GM12892 (cell line): ENCODE measurements at places on chromosomes 2 and 18.

GRCh38 chr2:40480073-40480472 lies 28.2 kb upstream of the SLC8A1 start:
- DNase-seq = no peak

GRCh38 chr2:83305758-83306378 lies 1153.2 kb downstream of the SUCLG1 start:
- no peak for DNase-seq

GRCh38 chr2:181420259-181421130 lies 36.7 kb upstream of the ITGA4 start:
- no peak for DNase-seq

GRCh38 chr2:236928380-236929037 lies 157.2 kb upstream of the COPS8 start:
- no peak for DNase-seq

DNA sequence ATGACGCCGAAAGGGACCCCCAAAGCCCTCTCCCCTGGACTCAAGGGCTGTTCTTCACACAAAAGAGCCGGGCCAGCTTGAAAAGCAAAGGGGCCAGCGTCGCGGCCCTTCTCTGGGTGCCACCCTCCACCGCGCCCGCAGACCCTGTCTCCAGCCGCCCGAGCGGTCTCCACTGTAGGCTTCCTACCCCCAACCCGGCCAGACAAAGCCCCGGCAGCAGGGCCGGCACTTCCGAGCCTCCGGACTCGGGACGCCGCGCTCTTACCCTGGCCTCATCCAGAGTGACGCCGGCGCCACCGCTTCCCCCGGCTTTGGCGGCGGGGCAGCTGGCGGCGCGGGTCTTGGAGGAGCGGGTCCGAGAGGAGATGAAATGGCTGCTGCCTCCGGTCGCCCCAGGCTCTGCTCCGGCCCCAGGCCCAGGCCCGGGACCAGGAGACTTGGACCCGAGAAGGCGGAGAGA lies 603 bp downstream of the ATAD2B start:
- no peak for DNase-seq

DNA sequence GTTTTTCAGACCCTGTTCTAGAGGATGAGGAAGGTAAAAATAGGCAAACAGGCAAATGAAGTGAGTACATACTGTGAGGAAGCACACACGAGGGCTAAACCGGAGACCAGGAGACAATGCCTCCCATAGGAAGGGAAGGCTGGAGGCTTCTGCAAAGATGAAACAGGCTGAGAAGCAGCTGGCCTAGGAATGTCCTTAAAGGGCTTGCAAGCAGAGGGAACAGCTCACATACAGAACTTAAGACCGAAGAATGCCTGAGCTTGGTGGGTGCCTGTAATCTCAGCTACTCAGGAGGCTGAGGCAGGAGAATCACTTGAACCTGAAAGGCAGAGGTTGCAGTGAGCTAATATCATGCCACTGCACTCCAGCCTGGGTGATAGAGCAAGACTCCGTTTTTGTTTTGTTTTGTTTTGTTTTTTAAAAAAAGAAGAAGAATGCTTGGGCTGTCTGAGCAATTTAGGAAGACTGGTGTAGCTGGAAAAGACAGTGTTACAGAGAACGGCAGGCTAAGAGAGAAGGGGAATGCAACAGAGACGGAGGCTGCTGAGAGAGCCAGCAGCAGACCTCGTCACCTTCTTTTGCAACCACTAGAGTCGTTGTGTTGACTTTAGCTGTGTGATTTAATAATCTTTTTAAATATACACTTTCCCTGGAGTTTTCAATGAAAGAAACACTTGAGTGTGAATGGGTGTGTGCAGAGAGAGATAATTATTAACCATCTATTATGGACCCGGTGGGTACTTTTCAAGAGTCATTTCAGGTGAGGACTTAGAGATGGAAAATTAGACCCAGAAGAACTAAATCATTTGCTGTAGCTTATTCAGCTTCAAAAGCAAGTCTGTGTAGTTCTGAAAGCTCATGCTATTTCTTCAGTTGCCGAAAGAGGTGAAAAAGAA lies 232.8 kb downstream of the GALR1 start:
- no peak for DNase-seq

GRCh38 chr18:42707080-42707479 lies 408.4 kb downstream of the RIT2 start:
- DNase-seq = no peak

DNA sequence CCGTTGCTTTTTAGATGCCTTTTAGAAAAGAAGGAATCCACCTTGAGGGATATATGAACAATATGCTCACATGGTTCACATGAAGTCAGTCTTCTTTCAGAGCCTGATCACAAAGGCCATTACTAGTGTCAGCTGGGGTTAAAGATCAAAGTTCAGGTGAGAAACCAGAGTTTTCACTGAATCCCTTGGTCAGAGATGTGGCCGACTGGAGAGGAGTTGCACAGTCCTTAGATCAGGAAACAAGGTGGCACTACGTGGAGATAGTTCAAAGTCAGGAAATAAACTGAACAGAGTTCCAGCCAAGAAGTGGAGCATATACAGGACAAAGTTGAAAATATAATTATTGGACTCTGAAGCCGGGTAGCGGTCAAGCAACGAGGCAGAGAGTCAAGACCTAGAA lies 54.6 kb downstream of the AAK1 start:
- DNase-seq = no peak

- no peak for DNase-seq
Observed at GRCh38 chr2:203707530-203707929, 1.1 kb downstream of the CD28 start.

DNA sequence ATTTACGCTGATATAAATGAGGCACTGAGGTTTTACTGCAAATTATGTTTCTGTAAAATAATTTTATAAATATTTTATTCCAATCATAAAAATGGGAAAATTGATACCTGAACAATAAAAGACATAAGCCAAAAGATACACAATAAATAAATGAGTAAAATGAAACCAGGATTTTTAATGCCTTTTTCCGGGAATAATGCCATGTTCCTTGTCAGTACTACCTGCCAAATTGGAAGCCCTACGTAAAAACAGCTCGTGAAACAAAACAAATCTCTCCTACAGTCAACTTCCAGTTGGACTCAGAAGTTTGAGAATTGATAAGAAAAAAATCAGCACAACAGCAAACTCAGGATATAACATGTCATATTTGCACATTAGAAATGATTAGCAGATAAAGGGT lies 18.0 kb downstream of the GALNT3 start:
- no peak for DNase-seq

DNA sequence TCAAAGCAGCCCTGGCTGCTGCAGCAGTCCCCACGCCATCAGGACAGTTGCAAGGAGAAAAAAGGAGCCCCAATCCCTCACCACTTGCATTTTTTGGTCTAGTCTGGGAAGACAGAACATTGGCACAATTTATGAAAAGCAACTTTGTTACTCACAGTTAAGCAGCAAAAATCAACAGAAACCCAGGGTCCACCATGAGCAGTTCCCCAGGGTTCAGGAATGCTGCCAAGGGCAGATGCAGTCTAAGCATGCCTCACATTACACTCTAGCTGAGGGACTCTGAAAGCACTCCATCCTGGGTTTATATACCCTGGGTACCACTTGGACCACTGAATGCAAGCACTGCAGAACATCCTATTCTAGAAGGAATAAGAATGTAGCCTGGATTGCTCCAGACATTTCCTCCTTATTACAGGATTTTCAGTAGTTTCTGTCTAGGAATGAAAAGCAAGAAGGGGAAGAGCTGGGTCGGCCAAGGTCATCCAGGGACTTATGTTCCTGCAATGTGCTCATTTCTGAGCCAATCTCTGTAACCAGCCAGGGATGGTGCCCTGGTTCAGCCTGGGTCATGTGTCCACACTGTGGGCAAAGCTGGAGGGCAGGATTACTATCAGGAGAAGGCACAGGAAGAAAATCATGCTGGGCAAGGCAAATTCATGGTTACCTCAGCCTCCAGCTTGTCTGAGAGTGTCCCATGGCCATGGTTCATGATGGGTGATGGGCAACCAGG lies 19.5 kb upstream of the TMEM163 start:
- DNase-seq = no peak

GRCh38 chr2:95031076-95031725 lies 5.7 kb downstream of the MAL start:
- DNase-seq = no peak

GRCh38 chr2:222554517-222554916 lies 101.4 kb downstream of the FARSB start:
- DNase-seq = no peak

- DNase-seq = no peak
Observed at GRCh38 chr2:86700690-86701089, 19.4 kb upstream of the RMND5A start.
